ENCODE measurements at places on chromosomes 12 and 14. TPM values are rescaled to one million over a fixed set of nuclear protein-coding genes. Genes with fewer than 3 reads are reported as not detected.

RERG gene
- not detected for total RNA-seq

PTGDR gene
- total RNA-seq = 0.16 TPM

RPGRIP1 gene
- 0.12 TPM for total RNA-seq

OTUB2 gene
- total RNA-seq = 1.2 TPM

SLC38A2 gene
- total RNA-seq = 331 TPM

- no peaks in the 10 kb centered on the region for H3K4me1 ChIP-seq
- DNase-seq = peak; percentile 57
- H3K4me3 ChIP-seq = no peak overlapping the region
- no peaks in the 10 kb centered on the region for H3K36me3 ChIP-seq
Observed at GRCh38 chr14:98819132-98819866, 452.7 kb downstream of the BCL11B start.

DNA sequence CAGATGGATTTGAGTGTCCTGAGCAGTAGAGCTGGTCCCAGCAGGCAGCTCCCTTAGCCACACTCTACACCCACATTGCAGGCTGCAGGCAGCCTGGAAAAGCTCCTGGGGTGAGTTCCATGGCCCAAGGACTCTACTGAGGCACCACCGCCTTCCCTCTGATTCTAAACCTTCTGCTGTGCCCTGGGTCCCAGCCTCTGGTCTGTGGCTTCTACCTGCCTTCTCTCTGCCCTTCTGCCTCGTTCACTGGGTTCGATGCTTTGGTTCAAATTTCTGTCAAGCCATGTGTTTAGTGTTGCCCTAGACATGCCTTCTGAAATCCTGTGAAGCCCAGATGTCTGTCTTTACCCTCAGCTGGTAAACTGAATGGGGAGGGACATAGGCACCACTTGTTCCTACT lies 1.5 kb upstream of the FGF6 start:
- H3K4me1 ChIP-seq = no peaks in the 10 kb centered on the region
- H3K27me3 ChIP-seq = peaks cover 2% of the 10 kb centered on the region
- no peak for DNase-seq

GRCh38 chr14:68514608-68515194 lies 278.2 kb downstream of the ZFP36L1 start:
- H3K4me3 ChIP-seq = no peak overlapping the region
- DNase-seq = peak; percentile 28
- peaks cover 25% of the 10 kb centered on the region for H3K4me1 ChIP-seq
- no peak overlapping the region for H3K27ac ChIP-seq

DNA sequence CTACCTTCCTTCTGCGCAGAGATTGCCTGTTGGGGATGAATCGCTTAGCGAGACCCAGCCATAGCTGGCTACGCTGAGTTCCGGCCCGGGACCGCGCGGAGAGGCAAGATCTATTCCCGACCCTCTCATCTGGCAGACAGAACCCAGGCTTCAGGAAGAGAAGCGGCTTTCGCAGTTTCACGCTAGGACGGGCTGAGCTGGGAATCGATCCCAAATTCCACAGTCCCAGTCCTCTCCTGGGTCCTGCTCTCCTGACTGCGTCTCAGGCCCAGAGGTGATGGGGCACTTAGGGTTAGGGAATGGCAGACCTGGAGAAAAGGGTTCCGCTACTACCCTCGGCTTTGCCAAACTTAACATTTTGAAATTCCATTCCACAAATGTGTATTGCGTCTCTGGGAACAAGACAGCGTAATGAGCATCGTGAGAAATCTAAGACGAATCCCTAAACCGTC lies 2.8 kb downstream of the PTPN21 start:
- H3K27ac ChIP-seq = no peak overlapping the region
- no peaks in the 10 kb centered on the region for H3K36me3 ChIP-seq
- H3K27me3 ChIP-seq = no peaks in the 10 kb centered on the region
- peaks cover 43% of the 10 kb centered on the region for H3K4me1 ChIP-seq
- DNase-seq = no peak

GRCh38 chr12:2382370-2383155 lies 329.8 kb downstream of the CACNA1C start:
- DNase-seq = peak; percentile 30
- no peak overlapping the region for H3K27ac ChIP-seq
- H3K36me3 ChIP-seq = no peaks in the 10 kb centered on the region

GRCh38 chr14:61761557-61761956 lies 663 bp upstream of the SNAPC1 start:
- no peak for DNase-seq
- H3K27ac ChIP-seq = peak overlapping the region; percentile 97
- H3K4me3 ChIP-seq = peak overlapping the region; percentile 81

Data from Caco-2 (cell line).